ENCODE measurements at places on chromosomes 4 and X.
A peak's percentile ranks its signal among the peaks of the same experiment; 100 is the strongest.

GRCh38 chr4:18815081-18815778, 793.7 kb upstream of the LCORL start:
- no peaks in the 10 kb centered on the region for H3K36me3 ChIP-seq
- no peaks in the 10 kb centered on the region for H3K4me1 ChIP-seq
- no peak for DNase-seq

GRCh38 chrX:15301924-15302323, 13.5 kb downstream of the ASB11 start:
- no peaks in the 10 kb centered on the region for H3K36me3 ChIP-seq
- H3K27ac ChIP-seq = peak overlapping the region; percentile 24
- H3K4me3 ChIP-seq = no peak overlapping the region
- peak; percentile 78 for DNase-seq
- H3K4me1 ChIP-seq = no peaks in the 10 kb centered on the region
- no peaks in the 10 kb centered on the region for H3K27me3 ChIP-seq

DNA sequence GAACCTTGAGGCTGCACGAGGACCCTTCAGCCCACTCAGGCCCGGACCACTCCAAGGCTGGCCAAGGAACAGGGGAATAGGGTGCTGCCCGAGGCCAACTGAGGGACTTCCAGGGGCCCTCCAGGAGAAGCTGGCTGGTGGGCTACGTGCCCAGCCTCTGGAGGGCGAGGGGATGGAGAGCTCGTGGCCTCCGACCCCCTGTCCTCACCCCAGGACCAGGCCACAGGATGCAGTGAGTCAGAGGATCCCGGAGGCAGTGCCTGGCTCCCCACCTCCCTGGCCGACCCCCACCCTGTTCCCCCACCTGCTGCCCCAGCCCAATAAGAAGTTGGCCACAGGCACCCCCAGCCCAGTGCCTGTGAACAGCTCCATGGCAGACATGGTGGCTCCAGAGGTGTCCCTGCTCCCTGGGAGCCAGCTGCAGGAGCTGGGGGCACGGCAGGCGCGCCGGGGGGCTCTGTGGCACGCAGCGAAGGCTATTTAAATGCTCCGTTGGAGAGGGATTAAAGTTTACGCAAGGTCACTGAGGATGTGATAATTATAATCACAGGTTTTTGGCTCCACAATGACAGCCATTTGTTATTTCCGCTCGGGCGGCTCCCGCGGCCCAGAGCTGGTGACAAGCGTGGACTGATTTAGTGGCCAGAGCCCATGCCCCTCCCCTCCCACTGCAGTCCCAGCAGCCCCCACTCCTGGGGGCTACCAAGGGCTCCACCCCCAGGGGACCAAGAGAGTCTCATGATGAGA, 95.7 kb upstream of the NKX1-1 start:
- no peak overlapping the region for H3K4me3 ChIP-seq
- H3K27ac ChIP-seq = no peak overlapping the region
- H3K4me1 ChIP-seq = no peaks in the 10 kb centered on the region
- no peaks in the 10 kb centered on the region for H3K36me3 ChIP-seq

- H3K4me3 ChIP-seq = no peak overlapping the region
- DNase-seq = no peak
Measured at GRCh38 chr4:13032936-13033335, 451.2 kb downstream of the RAB28 start.

DNA sequence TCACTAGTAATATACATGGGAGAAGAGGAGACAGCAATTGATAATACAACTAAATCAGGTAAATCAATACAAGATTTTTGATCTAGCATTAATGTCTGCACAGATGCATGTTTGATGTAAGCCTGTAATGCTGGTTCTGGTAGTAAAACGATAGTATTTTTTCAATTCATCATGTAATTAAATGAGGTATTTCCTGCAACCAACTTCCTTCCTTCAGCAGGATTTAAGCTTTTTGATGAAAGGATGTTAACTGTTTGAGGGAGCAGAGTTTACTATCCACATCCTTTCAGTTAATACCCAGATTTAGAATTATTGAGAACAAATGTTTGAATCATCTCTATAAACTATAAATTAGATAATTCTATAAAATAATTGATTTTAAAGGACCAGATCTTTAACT, 31.4 kb upstream of the NFKB1 start:
- H3K4me1 ChIP-seq = no peaks in the 10 kb centered on the region
- H3K36me3 ChIP-seq = no peaks in the 10 kb centered on the region
- no peak overlapping the region for H3K27ac ChIP-seq
- no peak overlapping the region for H3K4me3 ChIP-seq

GRCh38 chr4:113316879-113317278, 267.4 kb downstream of the ANK2 start:
- no peak overlapping the region for H3K27ac ChIP-seq
- H3K36me3 ChIP-seq = no peaks in the 10 kb centered on the region
- H3K4me1 ChIP-seq = no peaks in the 10 kb centered on the region
- no peak for DNase-seq
- H3K4me3 ChIP-seq = no peak overlapping the region

DNA sequence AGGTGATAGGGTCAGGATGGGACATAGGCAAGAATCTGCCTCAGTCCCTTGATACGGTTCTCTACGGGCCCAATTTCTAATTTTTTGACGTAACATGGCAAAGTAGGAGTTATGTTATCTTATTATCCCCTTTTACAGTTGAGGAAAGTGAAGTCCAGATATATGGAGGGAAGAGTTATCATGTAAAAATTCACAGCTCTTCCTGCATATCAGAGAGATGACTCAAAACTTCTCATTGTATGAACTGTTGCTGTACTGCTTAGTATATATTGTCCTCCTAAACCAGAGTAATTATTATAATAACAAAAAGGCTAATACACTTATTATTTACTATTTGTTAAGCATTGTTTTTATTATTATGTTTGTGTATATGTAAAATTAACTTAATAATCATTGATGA, 260.5 kb upstream of the IGFBP7 start:
- no peaks in the 10 kb centered on the region for H3K27me3 ChIP-seq
- no peak for DNase-seq
- no peak overlapping the region for H3K27ac ChIP-seq
- no peaks in the 10 kb centered on the region for H3K36me3 ChIP-seq
- H3K4me1 ChIP-seq = no peaks in the 10 kb centered on the region

DNA sequence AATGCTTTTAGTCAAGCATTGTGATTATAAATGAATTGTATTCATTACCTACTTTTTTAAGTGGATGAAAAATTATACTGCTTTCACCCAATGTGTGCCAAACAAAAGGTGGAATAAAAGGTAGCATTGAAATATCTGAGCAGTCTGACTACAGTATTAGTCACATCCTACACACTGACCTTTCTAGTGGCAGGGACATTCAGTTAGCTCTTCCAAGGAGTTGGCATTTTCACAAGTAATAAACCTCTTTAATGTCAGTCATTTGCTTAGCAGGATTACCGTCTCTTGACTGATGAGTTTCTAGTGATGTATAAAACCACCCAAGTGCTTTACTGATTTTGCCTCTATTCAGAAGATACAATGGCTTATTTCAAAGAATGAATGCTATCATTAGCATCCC, 687.9 kb downstream of the ARAP2 start:
- no peaks in the 10 kb centered on the region for H3K36me3 ChIP-seq
- no peaks in the 10 kb centered on the region for H3K4me1 ChIP-seq
- no peak overlapping the region for H3K27ac ChIP-seq
- H3K4me3 ChIP-seq = no peak overlapping the region
- no peak for DNase-seq

DNA sequence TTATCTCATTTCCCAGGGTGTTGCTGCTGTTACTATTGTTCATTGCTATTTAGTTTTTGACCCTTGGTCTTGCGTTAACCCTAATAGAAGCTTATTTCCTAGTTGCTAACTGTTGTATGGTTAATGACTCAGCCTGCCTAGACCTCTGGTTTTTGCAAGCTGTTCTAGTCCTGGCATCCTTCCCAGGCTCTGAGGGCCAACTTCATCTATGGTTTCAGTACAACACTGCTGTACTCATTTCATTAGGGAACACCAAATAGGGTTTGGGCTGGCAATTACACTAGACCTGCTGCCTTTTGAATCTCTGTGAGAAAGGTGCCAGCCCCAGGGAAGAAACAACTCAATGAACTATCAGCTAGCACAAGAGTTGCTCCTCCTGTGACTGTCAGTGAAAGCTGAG, 59.6 kb downstream of the DCX start:
- H3K4me3 ChIP-seq = no peak overlapping the region
- no peak for DNase-seq
- H3K36me3 ChIP-seq = no peaks in the 10 kb centered on the region

DNA sequence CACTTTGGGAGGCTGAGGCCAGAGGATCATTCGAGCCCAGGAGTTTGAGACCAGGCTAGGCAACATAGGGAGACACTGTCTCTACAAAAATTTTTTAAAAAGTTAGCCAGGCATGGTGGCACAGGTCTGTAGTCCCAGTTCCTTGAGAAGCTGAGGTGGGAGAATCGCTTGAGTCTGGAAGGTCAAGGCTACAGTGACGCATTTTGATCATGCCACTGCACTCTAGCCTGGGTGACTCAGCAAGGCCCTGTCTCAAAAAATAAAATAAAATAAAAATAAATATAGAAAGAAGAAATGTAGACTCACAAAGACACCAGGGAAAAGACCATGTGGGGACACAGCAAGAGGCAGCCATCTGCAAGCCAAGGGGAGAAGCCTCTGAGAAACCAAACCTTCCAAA, 42.3 kb upstream of the SLC7A3 start:
- H3K36me3 ChIP-seq = no peaks in the 10 kb centered on the region
- DNase-seq = no peak
- H3K4me1 ChIP-seq = no peaks in the 10 kb centered on the region
- H3K27me3 ChIP-seq = no peaks in the 10 kb centered on the region

DNA sequence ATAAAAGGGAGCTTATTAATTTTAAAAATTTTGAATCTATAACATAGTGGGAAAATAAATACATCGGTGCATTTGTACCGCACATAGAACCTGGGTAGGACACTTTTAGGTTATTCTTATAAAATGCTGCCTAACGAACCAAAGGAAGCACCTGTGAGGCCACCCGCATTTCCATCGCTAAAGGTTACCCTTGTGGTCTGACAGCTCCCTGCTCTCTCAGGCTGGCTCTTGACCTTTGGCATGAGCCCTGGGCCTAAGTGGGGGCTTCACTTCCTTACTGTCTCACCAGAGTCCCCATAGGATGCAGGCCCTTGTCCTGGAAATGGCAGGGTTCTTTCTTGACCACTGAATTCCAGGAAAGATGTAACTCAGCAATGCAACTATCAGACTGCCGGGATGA, 46.0 kb downstream of the HADH start:
- DNase-seq = no peak
- H3K4me1 ChIP-seq = no peaks in the 10 kb centered on the region
- H3K4me3 ChIP-seq = no peak overlapping the region

DNA sequence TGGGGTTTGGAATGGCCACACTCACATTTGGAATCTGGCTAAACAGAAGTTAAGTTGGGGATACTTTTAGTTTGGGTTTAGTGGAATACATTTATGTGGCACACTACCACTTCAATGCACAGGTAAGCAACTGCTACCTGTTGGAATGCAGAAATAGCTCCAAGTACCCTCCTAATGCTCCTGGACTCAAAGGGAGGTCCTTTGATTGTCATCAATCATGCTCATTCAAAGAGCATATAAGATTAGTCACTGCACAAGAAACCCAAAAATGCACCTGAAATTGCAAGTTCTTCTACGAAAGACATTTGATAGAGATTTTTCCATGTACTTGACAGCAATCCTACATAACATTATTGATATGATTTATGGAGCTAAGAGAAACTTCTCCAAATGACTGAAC, 247.7 kb downstream of the ANKRD50 start:
- no peaks in the 10 kb centered on the region for H3K27me3 ChIP-seq
- H3K4me3 ChIP-seq = no peak overlapping the region
- H3K27ac ChIP-seq = no peak overlapping the region

GRCh38 chr4:168388890-168389289, 70.3 kb upstream of the DDX60 start:
- no peaks in the 10 kb centered on the region for H3K4me1 ChIP-seq
- no peaks in the 10 kb centered on the region for H3K27me3 ChIP-seq
- peaks cover 51% of the 10 kb centered on the region for H3K36me3 ChIP-seq

- DNase-seq = no peak
- H3K27ac ChIP-seq = no peak overlapping the region
- H3K27me3 ChIP-seq = no peaks in the 10 kb centered on the region
- H3K4me3 ChIP-seq = no peak overlapping the region
- H3K36me3 ChIP-seq = no peaks in the 10 kb centered on the region
Measured at GRCh38 chrX:131365766-131366165, 76.7 kb upstream of the IGSF1 start.

DNA sequence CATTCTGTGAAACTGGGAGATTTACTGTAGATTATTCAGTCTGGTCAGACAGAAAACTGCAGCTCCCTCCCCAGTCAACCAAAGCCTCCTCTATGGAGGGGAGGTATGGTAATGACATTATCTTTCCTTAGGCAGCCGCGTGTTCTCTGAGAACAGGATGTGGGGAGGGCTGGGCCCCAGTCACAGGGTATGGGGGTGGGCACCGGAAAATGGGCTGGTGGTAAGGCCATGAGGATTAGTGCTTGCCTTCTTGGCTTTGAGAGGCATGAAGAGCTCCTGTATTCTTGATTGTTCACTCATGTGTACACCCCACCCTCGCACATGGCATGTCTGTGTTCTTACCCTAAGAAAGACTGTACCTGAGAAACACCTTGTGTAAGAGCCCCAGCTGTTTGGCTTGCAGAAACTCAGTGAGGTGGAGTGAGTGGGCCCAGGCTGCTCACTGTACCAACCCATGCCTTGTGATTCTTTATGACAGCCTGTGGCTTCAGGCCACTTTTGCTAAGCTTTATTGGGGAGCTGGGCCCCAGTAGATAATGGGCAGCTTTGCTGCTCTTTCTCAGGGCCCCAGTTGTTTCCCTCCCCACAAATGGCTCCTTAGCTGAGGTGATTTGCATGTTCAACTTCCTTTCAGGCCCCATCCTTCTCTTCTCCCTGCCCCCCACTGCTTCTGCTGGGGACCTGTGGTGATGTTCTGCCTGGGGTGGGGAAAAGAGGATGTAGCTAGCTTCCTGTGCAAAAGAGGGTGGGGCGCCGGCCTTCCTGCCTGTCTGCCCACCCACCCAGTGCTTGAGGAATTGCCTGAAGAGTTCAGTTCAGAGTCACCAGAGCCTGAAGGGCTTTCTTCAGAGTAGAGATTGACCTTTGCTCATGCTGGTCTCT, 30.7 kb downstream of the MSN start:
- peaks cover 44% of the 10 kb centered on the region for H3K4me1 ChIP-seq
- DNase-seq = peak; percentile 82
- H3K27me3 ChIP-seq = no peaks in the 10 kb centered on the region
- peak overlapping the region; percentile 60 for H3K27ac ChIP-seq

- peaks cover 28% of the 10 kb centered on the region for H3K4me1 ChIP-seq
- no peaks in the 10 kb centered on the region for H3K27me3 ChIP-seq
- peak overlapping the region; percentile 15 for H3K27ac ChIP-seq
- DNase-seq = peak; percentile 66
Measured at GRCh38 chr4:101306225-101306624, 41.1 kb downstream of the PPP3CA start.

- H3K4me3 ChIP-seq = no peak overlapping the region
- H3K36me3 ChIP-seq = no peaks in the 10 kb centered on the region
Measured at GRCh38 chrX:72620550-72621145, 48.0 kb upstream of the HDAC8 start.

- peaks cover 3% of the 10 kb centered on the region for H3K4me1 ChIP-seq
- DNase-seq = no peak
- peaks cover 39% of the 10 kb centered on the region for H3K36me3 ChIP-seq
- no peaks in the 10 kb centered on the region for H3K27me3 ChIP-seq
Measured at GRCh38 chr4:145130788-145131399, 32.8 kb downstream of the ABCE1 start.

GRCh38 chr4:29043411-29043810, 1676.8 kb upstream of the PCDH7 start:
- no peaks in the 10 kb centered on the region for H3K36me3 ChIP-seq
- no peaks in the 10 kb centered on the region for H3K27me3 ChIP-seq
- no peak overlapping the region for H3K27ac ChIP-seq
- no peak overlapping the region for H3K4me3 ChIP-seq

- H3K27me3 ChIP-seq = no peaks in the 10 kb centered on the region
- H3K36me3 ChIP-seq = peaks cover 11% of the 10 kb centered on the region
- no peak for DNase-seq
- peaks cover 8% of the 10 kb centered on the region for H3K4me1 ChIP-seq
Measured at GRCh38 chr4:1361431-1361830, 14.4 kb downstream of the UVSSA start.
